Activated T-cell treated with anti-CD3 and anti-CD28 coated beads, Interleukin-2, amount 50 U/mL, for 72 hours (primary cell): ENCODE measurements at places on chromosomes 4 and X. TPM values are rescaled to one million over a fixed set of nuclear protein-coding genes. Genes with fewer than 3 reads are reported as not detected.

- no peak overlapping the region for H3K27ac ChIP-seq
- peaks cover 29% of the 10 kb centered on the region for H3K4me1 ChIP-seq
- no peak for DNase-seq
- no peaks in the 10 kb centered on the region for H3K36me3 ChIP-seq
- H3K27me3 ChIP-seq = peaks cover 1% of the 10 kb centered on the region
- H3K4me3 ChIP-seq = no peak overlapping the region
These were observed 7.5 kb upstream of the SPINK2 start for GRCh38 chr4:56828784-56829535.

DNA sequence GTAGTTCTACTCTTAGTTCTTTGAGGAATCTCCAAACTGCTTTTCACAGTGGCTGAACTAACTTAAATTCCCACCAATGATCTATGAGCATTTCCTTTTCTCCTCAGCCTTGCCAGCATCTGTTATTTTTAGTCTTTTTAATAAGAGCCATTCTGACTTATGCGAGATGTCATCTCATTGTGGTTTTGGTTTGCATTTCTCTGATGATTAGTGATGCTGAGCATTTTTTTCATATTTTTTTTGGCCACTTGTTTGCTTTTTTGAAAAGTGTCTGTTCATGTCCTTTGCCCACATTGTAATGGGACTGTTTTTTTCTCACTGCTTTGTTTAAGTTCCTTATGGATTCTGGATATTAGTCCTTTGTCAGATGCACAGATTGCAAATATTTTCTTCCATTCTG is 21.5 kb upstream of the PHKA1 start:
- H3K36me3 ChIP-seq = no peaks in the 10 kb centered on the region
- DNase-seq = no peak
- peaks cover 68% of the 10 kb centered on the region for H3K27me3 ChIP-seq
- H3K4me1 ChIP-seq = no peaks in the 10 kb centered on the region

GRCh38 chrX:47243351-47243750 is 10.5 kb downstream of the USP11 start:
- H3K36me3 ChIP-seq = peaks cover 10% of the 10 kb centered on the region
- H3K4me3 ChIP-seq = no peak overlapping the region
- H3K27me3 ChIP-seq = peaks cover 17% of the 10 kb centered on the region
- no peak overlapping the region for H3K27ac ChIP-seq
- no peak for DNase-seq
- H3K4me1 ChIP-seq = peaks cover 15% of the 10 kb centered on the region

- no peak overlapping the region for H3K4me3 ChIP-seq
- peaks cover 8% of the 10 kb centered on the region for H3K36me3 ChIP-seq
- peaks cover 28% of the 10 kb centered on the region for H3K4me1 ChIP-seq
- H3K27me3 ChIP-seq = no peaks in the 10 kb centered on the region
- peak; percentile 82 for DNase-seq
These were observed 571 bp downstream of the CCNI start for GRCh38 chr4:77074981-77075855.

DNA sequence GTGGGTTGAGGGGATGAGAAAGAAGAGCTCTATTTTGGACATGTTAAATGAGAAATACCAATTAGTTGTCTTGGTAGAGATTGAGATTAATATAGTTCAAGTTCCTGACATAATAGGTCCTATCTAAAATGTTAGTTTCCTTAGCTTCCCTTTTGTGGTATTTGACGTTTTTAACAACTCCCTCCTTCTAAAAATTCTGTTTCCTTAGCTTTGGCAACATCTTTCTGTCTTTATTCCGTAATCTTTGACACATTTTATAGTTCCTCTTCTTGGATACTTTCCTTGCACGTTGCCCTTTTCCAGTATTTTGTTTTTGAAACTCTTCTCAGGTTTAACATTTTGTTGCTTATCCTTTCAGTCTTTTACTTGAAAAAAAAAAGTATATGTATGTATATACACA is 36.9 kb downstream of the LAMTOR3 start:
- peak overlapping the region; percentile 62 for H3K4me3 ChIP-seq
- H3K27me3 ChIP-seq = no peaks in the 10 kb centered on the region
- peaks cover 89% of the 10 kb centered on the region for H3K4me1 ChIP-seq
- H3K36me3 ChIP-seq = peaks cover 10% of the 10 kb centered on the region
- DNase-seq = no peak
- no peak overlapping the region for H3K27ac ChIP-seq

DNA sequence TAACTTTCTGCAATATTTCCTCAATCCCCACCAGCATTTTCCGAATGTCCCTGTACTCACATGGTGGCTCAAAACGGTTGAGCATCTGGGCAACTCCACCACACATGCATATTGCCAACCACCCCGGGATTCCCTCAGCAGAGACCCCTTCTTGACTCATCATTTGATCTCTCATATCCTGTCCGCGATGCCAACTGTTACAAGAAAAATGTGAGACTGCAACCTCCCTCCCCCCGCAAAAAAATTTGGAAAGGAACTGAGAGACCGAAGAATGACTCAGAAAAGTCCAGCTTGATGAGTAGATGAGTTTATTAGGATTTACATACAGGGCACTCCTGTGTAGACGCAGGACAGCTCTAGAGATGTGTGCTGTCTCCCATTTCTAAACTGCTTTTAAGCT is 561.4 kb downstream of the ZIC3 start:
- no peak overlapping the region for H3K4me3 ChIP-seq
- no peak for DNase-seq
- no peaks in the 10 kb centered on the region for H3K4me1 ChIP-seq
- no peaks in the 10 kb centered on the region for H3K36me3 ChIP-seq
- peaks cover 34% of the 10 kb centered on the region for H3K27me3 ChIP-seq

DNA sequence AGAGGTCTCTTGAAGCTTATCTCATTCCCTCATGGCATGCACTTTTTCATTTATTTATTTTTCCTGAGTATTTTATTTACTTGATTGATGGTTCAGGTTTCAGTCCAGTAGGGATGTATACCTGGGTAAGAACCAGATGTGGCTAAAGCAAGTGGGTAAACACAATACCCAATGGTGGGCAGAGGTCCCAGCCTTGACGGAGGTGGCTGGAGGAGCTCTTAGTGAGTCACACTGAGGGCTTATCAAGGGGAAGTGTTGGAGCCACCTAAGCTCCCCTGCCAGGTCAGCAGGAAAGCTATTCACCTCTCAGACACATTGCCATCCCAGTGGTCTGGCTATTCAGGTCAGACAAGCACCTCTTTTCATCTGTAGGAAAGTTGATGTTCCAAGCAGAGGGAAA is 236.2 kb upstream of the MAGEB16 start:
- no peak overlapping the region for H3K27ac ChIP-seq
- H3K4me3 ChIP-seq = no peak overlapping the region
- H3K36me3 ChIP-seq = no peaks in the 10 kb centered on the region
- DNase-seq = no peak

DNA sequence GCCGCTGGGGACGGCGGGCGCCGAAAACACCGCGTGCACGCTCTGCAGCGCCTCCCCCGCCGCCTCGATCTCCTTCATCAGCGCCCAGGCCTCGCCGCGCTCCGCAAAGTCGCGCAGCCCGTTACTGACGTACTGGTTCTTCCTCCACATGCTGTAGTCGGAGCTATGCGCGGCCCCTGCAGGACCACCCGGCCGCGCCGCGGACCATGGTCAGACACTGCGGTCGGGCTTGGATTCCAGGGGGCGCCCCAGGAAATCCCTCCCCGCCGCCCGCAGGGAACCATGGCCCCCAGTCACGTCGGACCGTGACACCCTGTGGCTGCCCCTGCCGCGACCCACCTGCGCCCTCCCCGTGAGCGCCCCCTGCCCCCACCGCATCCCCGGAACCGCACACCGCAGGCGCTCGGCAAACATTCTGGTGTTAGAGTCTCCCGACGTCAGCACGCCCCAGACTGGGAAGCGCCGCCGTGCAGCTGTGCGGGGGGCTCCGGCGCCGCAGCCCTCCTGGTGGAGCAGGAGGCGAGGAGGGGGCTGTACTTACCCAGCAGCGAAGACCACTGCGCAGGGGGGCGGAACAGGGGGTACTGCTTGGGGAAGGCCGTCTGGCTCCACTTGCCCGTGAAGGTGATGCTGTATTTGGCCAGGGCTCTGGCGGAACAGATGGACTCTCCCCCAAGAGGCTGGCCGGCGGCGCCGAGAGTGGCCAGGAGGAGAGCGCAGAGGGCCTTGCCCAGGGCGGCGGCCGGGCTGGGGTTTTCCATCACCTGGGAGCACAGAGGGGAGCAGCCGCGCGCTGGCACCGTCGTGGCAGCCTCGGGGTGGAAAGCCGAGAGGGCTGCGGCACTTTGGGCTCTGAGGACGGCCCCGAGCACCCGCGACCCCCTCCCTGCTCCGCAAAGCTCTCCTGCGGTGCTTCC is 814 bp downstream of the SPON2 start:
- peaks cover 11% of the 10 kb centered on the region for H3K4me1 ChIP-seq
- H3K27ac ChIP-seq = no peak overlapping the region
- peak overlapping the region; percentile 78 for H3K4me3 ChIP-seq
- H3K27me3 ChIP-seq = peaks cover 16% of the 10 kb centered on the region
- H3K36me3 ChIP-seq = no peaks in the 10 kb centered on the region
- peak; percentile 73 for DNase-seq

GRCh38 chrX:110241816-110242215 is 76.1 kb downstream of the AMMECR1 start:
- H3K27me3 ChIP-seq = peaks cover 9% of the 10 kb centered on the region
- peaks cover 9% of the 10 kb centered on the region for H3K36me3 ChIP-seq
- H3K27ac ChIP-seq = no peak overlapping the region
- no peak overlapping the region for H3K4me3 ChIP-seq

Gene ARR3
- not detected for total RNA-seq

Gene GPR50
- total RNA-seq = not detected

Gene DCAF4L1
- 0.19 TPM for total RNA-seq

Gene CT45A2
- not detected for total RNA-seq

Gene PAGE2B
- total RNA-seq = 1.1 TPM

Gene CT83
- total RNA-seq = not detected
